ENCODE measurements at places on chromosomes 16 and 17. TPM values are rescaled to one million over a fixed set of nuclear protein-coding genes. Genes with fewer than 3 reads are reported as not detected.

Gene GRAP
- 0.18 TPM for total RNA-seq

Gene GRIN2C
- 0.28 TPM for total RNA-seq

Gene TBX2
- 13.6 TPM for total RNA-seq

Gene FAM171A2
- 2.3 TPM for total RNA-seq

Gene NEUROD2
- total RNA-seq = not detected

Gene TNP2
- total RNA-seq = not detected

Gene DHRS7B
- total RNA-seq = 14.6 TPM

Gene LDHD
- 0.55 TPM for total RNA-seq

Gene ZG16B
- 1.3 TPM for total RNA-seq

Gene MILR1
- 8.5 TPM for total RNA-seq

Gene HOXB9
- not detected for total RNA-seq

Gene MC1R
- 4.3 TPM for total RNA-seq

Gene KRT12
- total RNA-seq = not detected

Gene MYL11
- total RNA-seq = not detected

Gene MEOX1
- total RNA-seq = under 0.01 TPM

Gene HSD17B2
- total RNA-seq = 4.4 TPM

Measured in smooth muscle cell of bladder (primary cell).